ENCODE measurements at places on chromosomes 3 and 15. TPM values are rescaled to one million over a fixed set of nuclear protein-coding genes. Genes with fewer than 3 reads are reported as not detected.

FSD2 gene
- total RNA-seq: under 0.01 TPM

TEX264 gene
- total RNA-seq: 24.2 TPM

CHMP2B gene
- 32.2 TPM for total RNA-seq

FGF12 gene
- 1.7 TPM for total RNA-seq

LDHAL6B gene
- total RNA-seq: not detected

CPN2 gene
- total RNA-seq: not detected

RPP14 gene
- 23.1 TPM for total RNA-seq

EPHB3 gene
- total RNA-seq: not detected

DPPA4 gene
- total RNA-seq: not detected

FAM174B gene
- 0.66 TPM for total RNA-seq

MLF1 gene
- total RNA-seq: 4.5 TPM

CPNE9 gene
- total RNA-seq: not detected

IQCF5 gene
- not detected for total RNA-seq

CCDC9B gene
- 32.7 TPM for total RNA-seq

ZDHHC23 gene
- 6.8 TPM for total RNA-seq

Measured in thoracic aorta endothelial cell (primary cell).